ENCODE measurements at places on chromosomes 2 and 18.

DNA sequence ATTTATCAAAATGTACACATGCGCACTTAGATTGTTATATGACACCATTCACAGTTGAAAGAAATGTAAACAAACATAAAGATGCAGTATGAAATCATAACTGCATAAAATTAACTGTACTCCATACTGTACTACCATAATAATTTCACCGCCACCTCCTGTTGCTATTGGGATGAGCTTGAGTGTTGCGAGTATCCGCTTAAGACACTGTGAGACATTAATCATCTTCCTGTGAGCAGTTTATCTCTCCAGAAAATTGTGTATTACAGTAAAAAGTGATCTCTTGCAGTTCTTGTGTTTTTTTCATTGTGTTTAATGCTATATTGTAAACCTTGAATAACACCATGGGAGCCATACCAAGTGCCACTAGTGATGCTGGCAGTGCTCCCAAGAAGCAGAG is 46.1 kb downstream of the OLA1 start:
- no peak for DNase-seq

DNA sequence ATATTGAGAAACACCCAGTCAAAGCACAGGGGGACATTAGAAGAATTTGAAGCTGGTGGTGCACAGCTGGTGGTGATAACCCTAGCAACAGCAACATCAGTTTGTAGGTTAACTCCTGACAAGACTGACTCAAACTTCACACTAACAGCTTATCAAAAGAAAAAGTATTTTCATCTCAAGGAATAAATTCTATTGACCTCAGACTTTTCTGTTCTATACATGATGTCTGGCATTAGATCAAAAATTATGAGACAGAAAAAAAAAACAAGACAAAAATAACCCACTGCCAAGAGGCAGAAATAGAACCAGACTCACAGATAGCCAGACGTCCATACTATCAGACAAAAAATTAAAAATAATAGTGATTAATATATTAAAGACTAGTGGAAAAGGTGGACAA is 126.1 kb downstream of the COL6A3 start:
- DNase-seq = no peak

GRCh38 chr2:223090039-223090438 is 38.0 kb downstream of the KCNE4 start:
- DNase-seq = no peak

- no peak for DNase-seq
These were observed 212.5 kb downstream of the SETBP1 start for GRCh38 chr18:44893045-44893706.

GRCh38 chr2:36423172-36423571 is 67.6 kb downstream of the CRIM1 start:
- no peak for DNase-seq

GRCh38 chr18:13501891-13502290 is 224.5 kb downstream of the FAM210A start:
- peak; percentile 12 for DNase-seq

- DNase-seq = no peak
These were observed 11.0 kb upstream of the LRRFIP1 start for GRCh38 chr2:237616373-237616733.

DNA sequence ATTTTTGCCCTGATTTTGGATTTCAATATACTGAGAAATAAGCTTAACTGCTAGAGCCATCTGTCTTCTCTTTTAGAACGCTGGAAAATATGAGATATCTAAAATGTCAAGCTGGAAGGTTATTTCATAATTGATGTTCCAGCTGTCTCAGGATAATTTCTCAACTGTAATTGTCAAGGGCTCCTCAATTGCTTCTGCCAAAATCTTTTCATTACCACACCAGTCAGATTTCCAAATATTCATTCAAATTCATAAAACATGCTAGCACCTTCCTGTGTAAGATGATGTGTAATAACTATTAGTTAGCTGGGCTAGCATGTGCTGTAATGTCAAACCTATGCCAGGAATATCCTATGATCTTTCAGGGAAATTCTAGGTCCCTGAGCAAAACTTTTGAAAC is 88.1 kb downstream of the TNFRSF11A start:
- DNase-seq = no peak

- peak; percentile 32 for DNase-seq
These were observed 262.8 kb downstream of the KCNE4 start for GRCh38 chr2:223314811-223315210.

GRCh38 chr2:170932948-170933347 is 3.9 kb downstream of the GORASP2 start:
- DNase-seq = no peak

- no peak for DNase-seq
These were observed 766 bp downstream of the MFF start for GRCh38 chr2:227325839-227326195.

GRCh38 chr18:80246445-80247392 is 595 bp downstream of the PARD6G start:
- no peak for DNase-seq

- no peak for DNase-seq
These were observed 298.9 kb upstream of the TRIB2 start for GRCh38 chr2:12417786-12418185.

DNA sequence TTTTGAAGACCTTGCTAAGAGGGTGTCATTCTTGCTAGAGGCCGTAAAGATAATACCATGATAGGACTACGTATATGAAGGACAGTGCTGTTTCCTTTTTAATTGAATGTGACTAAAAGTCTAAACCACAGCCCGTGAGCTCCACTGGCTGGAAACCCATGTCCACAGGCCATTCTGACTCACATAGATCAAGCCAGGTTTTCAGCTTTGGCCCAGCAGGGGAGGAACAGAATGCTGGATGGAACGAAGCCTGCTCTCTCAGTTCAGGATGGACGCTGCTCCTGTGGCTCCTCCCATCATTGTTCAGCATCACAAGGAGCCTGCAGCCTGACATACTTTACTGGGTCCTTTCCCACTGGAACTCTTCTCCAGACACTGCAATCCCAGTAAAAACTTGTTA is 47.6 kb downstream of the ALPK2 start:
- DNase-seq = peak; percentile 85

DNA sequence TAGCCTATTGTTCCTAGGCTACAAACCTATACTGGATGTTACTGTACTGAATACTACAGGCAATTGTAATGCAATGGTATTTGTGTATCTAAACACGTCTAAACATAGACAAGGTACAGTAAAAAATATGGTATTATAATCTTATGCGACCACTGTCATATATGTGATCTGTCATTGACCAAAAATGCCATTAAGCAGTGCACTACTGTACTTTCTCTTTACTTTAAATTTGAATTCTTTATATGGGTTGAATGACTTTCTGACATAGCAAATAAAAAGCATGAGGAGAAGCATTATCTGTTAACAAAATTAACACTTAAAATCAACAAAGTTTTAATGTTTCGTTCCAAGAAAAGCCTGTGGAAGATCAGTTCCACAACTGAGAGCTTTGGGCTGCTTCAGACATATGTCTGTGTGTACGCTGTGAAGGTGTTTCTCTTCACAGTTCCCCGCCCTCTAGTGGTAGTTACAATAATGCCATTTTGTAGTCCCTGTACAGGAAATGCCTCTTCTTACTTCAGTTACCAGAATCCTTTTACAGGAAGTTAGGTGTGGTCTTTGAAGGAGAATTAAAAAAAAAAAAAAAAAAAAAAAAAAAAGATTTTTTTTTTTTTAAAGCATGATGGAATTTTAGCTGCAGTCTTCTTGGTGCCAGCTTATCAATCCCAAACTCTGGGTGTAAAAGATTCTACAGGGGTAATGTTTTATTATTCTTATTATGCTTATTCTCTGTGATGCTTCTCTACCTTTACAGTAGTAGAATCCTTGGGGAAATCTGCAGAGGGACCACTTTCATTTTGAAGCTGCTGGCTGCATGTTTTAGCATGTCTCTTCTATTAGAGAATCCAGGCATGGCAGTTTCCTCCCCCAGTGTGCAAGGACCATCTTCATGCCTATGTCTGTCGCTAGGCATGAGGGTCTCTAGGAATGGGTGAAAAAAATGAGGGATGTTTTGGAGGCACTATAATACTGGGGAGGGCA is 54.5 kb downstream of the SCN2A start:
- peak; percentile 95 for DNase-seq

- no peak for DNase-seq
These were observed 352.4 kb upstream of the PKDCC start for GRCh38 chr2:41695198-41696113.

GRCh38 chr2:33242845-33243244 is 233.6 kb upstream of the RASGRP3 start:
- DNase-seq = peak; percentile 63

DNA sequence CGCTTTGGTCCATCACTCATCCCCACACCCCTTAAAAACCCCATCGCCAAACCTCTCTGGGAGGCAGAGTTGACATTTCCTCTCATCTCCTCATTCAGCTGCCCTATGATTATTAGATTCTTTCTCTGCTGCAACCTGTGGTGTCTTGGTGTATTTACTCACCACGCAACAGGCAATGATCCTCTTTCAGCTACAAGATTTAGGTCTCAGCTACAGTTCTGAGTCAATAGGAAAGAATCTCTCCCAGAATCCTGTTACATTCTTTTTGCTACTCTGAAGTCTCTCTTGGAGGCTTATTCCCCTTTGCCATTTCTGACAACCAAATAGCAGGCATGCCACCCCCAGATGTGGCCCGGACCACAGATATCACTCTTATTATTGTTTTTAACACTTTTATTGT is 468.3 kb upstream of the GYPC start:
- DNase-seq = no peak

GRCh38 chr18:75122334-75122958 is 86.5 kb downstream of the PTGR3 start:
- no peak for DNase-seq

- no peak for DNase-seq
These were observed 58.7 kb upstream of the CDH20 start for GRCh38 chr18:61274416-61274960.

GRCh38 chr2:120279708-120280107 is 27.1 kb downstream of the RALB start:
- no peak for DNase-seq

Data from kidney glomerular epithelial cell (primary cell).